ENCODE measurements at places on chromosomes 5 and 9.

- no peak for DNase-seq
These were observed 24.7 kb downstream of the NTRK2 start for GRCh38 chr9:84694248-84694647.

DNA sequence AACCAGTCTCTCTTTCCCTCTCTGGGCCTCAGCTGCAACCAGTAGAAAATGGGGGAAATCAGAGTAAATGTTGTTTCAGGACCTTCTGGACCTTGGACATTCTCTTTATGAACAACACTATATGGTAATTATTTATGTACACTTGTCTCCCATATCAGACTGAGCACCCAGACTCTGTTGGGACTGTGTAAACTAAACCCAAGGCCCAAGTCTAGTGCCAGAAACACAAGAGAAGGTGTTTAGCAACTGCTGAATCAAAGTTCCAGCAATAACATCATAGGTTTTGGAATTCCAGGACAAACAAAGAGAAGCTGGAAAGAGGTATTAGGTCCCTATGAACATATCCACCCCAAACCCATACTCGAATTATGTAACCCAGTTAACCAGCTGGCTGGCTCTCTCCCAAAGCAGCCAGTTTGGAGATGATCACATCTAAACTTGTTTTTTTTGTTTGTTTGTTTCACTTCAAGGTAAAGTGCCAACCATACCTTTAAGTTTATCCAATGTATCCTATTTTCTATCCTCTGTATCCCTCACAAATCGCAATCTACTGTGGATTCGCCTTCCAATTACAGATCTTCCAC lies 1.9 kb upstream of the RNF38 start:
- no peak for DNase-seq

GRCh38 chr5:147805030-147805454 lies 22.5 kb upstream of the JAKMIP2 start:
- DNase-seq = peak; percentile 76

- no peak for DNase-seq
These were observed 445.3 kb downstream of the NTRK2 start for GRCh38 chr9:85114799-85115198.

- no peak for DNase-seq
These were observed 66.5 kb downstream of the SEMA6A start for GRCh38 chr5:116507941-116508655.

DNA sequence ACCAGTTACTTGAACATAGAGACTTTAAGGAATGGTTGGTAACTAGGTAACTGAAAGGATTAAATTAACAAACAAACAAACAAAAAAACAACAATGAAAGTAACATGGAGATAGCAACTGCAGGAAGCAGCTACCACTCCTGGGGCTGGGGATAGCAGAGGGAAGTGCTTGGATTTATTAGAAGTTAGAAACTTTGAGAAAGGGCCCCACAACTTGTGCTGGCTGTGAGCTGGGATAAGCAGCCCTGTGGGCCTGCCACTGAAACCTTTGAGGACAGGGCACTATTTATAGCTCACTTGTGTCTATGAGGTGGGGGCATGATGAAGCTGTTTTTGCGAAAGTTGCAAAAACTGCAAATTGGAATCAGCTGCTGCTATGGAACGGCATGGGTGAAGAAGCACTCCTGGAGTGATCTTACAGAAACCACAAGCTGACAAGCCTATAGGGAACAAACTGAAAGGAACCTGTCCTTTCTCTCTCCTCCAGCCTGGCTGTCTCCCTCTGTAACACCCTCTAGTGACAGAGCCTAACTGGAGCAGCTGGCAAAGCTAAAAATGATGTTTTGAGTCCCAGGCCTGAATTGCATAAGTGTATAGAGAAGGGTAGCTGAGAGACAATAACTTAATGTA lies 91.4 kb upstream of the RANBP6 start:
- no peak for DNase-seq

- no peak for DNase-seq
These were observed 29.4 kb downstream of the NANS start for GRCh38 chr9:98085944-98086343.

DNA sequence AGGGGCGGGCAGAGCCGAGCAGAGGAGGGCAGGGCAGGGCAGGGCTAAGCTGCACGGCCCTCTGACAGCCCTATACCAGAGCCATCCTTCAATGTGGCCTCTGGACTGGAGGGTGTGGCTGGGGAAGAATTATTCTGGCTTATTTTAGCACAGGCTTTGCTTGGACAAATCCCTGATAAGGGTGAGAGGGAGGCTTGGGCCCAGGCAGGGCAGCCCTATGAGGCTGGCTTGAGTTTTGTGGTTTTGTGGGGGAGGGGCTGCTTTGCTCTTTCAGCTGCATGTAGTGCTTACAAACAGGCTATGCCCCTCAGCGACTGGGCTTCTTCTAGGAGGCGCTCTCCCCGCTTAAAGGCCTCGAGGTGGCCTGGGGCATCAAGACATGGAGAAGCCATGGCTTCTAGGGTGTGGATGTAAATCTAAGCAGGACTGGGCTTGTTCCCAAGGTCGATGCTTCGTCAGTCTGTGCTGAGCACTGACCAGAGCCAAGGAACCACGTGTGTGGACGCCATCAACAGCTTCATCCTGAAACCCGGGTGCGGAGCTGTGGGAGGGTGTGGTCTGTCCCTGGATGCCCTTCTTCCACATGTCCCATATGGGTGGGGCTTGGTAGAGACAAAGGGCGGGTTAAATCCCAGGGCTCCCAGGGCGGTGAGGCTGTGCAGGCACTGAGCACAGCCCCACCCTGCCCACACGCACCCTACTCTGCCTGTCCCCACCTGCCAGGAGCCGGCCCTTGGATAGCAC lies 45.7 kb upstream of the IPPK start:
- no peak for DNase-seq

GRCh38 chr9:115651461-115651860 lies 502.1 kb upstream of the PAPPA start:
- DNase-seq = no peak

- DNase-seq = no peak
These were observed 119.1 kb downstream of the MAPKAP1 start for GRCh38 chr9:125587819-125588460.

GRCh38 chr5:133370904-133371303 lies 241.4 kb downstream of the FSTL4 start:
- no peak for DNase-seq

- DNase-seq = no peak
These were observed 151.3 kb upstream of the TRPC7 start for GRCh38 chr5:136516637-136517036.

GRCh38 chr5:55446640-55447351 lies 88.0 kb downstream of the PLPP1 start:
- no peak for DNase-seq

- DNase-seq = no peak
These were observed 41.2 kb downstream of the ANKH start for GRCh38 chr5:14830210-14831005.

DNA sequence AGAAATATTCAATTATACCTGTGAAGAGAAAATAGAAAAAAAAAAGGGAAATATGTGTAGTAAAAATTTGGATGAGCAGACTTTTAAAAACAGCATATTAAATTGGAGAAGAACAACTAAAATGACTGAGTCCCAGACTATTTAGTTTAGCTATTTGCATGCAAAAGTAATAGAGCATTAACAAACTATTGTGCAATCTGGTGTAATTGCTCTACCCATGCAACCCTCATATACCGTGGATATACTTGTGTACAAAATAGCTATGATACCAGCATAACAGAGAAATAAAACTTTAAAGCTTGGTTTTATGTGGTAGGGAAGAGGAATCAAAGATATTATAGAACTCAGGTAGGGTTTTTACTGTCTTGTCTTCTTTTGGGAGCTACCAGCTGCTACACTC lies 78.7 kb upstream of the PRDM9 start:
- no peak for DNase-seq

DNA sequence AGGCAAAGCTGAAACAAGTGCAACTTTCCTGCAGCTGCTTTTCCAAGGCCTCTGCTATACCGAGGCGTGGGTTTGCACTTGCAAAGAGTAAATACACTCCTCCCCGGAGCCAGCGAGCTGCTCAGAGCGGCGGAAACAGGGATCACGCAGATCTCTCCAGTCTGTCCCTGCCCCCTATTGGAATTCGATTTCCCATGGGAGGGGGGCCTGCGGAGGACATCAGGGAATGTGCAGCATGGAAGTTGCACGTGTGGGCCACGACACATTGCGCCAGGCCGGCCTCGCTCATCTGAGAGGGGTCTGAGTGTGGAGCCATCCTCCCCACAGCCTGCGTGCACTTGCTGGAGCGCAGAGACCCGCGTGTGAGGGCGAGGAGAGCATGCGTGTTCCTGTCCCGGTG lies 104.3 kb upstream of the PHYKPL start:
- DNase-seq = no peak

GRCh38 chr9:128455849-128456612 lies at the start of gene ODF2:
TSS of gene ODF2 (plus strand) at chr9:128456006. CDS start at chr9:128456092, 86 bp downstream.
- DNase-seq = peak; percentile 97

- DNase-seq = no peak
These were observed 257.5 kb downstream of the NSG2 start for GRCh38 chr5:174303035-174303434.

GRCh38 chr9:69497816-69498215 lies 172.8 kb downstream of the ENTREP1 start:
- DNase-seq = no peak

- DNase-seq = peak; percentile 21
These were observed 9.0 kb downstream of the CD274 start for GRCh38 chr9:5459289-5459829.

- no peak for DNase-seq
These were observed 61.3 kb upstream of the SPIN1 start for GRCh38 chr9:88326936-88327335.

DNA sequence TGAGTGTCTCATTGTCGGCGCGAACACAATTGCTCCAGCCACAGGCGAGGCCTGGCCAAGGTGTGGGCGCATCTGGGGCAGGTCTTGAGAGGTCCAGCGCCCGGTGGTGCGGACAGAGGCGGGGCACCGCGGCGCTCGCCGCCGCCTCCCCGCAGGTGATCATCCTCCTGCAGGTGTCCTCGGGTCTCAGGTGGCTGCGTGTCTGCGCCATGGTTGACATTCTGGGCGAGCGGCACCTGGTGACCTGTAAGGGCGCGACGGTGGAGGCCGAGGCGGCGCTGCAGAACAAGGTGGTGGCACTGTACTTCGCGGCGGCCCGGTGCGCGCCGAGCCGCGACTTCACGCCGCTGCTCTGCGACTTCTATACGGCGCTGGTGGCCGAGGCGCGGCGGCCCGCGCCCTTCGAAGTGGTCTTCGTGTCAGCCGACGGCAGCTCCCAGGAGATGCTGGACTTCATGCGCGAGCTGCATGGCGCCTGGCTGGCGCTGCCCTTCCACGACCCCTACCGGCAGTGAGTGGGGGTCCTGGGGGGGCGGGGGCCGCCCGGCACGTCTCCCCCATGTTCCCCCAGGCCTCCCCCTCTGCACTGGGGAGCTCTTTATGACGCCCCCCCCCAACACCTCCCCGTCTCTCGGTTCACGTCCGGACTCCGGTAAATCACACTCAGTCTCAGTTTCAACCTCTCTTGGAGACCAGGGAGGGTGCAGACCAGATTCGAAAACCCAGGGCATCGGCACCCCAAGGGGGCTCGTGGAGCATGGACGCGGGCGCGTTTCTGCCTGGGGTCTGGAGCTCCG lies 446 bp downstream of the NXNL2 start:
- DNase-seq = no peak

DNA sequence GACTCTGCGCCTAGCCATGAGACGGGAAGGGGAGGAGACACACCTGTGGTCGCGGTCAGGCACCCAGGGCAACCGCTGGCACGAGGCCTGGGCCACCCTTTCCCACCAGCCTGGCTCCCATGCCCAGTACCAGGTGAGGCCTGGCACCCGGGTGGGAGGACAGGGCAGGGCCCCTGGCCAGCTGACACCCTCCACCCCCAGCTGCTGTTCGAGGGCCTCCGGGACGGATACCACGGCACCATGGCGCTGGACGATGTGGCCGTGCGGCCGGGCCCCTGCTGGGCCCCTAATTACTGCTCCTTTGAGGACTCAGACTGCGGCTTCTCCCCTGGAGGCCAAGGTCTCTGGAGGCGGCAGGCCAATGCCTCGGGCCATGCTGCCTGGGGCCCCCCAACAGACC lies 5.0 kb downstream of the MAMDC4 start:
- DNase-seq = no peak

GRCh38 chr5:21397693-21398092 lies 1409.7 kb upstream of the CDH18 start:
- no peak for DNase-seq

GRCh38 chr5:145245354-145245753 lies 589.8 kb downstream of the PRELID2 start:
- DNase-seq = no peak

DNA sequence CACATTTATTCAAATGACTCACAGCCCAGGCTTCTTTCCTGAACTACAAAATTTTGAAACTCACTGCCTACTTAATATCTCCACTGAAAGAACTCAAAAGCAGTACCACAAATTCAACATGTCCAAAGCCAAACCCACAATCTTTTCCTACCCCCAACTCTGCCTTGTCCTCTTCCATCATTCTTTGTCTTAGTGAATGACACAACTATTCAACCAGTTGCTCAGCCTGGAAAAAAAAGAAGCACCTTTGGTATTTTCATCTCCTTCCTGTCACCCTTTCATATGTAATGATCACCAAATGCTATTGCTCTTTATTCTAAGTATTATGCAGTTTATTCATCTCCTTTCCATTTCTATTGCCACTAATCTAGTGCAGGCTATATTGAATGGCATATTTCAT lies 216.3 kb downstream of the TMEM232 start:
- DNase-seq = no peak

DNA sequence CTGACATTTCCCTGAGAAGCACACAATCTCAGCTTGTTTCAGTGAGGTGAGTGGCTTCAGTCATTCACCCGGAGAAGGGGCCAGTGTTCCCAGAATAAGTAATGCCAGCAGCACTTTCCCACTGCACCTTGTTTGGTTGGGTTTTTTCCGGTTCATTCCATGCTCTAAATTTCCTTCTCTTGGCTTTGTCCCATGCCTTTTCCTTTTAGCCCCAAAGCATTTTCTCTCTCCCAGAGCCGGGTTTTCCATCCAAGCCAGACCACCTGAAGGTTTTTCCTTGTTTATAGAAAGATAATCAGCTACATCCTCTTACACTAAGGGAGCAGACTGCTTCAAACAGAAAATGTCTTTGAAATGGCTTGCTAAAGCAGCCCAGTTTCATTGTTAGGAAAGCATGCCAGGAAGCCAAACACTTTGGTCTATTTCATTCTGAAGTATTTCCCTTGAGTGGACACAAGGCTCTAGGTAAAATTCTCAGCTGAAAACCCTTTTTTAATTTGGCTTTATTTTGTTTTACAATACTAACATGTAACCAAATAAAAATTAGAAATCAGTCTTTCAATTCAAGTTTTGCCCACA lies 501.6 kb downstream of the DTWD2 start:
- DNase-seq = no peak

DNA sequence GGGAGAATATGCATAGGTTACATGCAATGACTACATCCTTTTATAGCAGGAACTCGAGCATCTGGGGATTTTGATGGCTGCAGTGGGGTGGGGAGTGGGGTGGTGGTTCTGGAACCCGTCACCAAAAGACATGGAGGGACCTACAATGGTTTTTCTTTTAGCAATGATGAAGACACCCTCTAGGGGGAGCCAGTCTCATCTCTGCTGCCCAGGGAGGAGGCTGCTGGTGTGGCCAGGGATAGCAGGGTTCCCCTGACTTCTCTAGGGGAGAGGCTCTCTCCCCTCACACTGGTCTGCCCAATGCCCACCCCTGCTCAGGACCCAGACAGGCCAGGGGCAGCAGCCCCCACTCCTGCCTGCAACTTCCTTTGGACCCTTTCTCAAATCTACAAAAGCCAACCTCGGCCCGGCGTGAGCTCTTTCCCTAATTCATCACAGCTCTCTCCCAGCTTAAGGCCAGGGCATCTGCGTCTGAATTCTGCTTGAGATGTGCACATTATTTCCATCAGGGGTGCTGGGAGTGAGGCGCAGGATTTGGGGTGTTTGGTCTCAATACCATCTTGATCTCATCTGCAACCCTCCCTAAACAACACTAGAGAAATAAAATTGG lies 73.6 kb upstream of the RETREG1 start:
- no peak for DNase-seq
